ENCODE measurements at places on chromosomes 6 and 20.

DNA sequence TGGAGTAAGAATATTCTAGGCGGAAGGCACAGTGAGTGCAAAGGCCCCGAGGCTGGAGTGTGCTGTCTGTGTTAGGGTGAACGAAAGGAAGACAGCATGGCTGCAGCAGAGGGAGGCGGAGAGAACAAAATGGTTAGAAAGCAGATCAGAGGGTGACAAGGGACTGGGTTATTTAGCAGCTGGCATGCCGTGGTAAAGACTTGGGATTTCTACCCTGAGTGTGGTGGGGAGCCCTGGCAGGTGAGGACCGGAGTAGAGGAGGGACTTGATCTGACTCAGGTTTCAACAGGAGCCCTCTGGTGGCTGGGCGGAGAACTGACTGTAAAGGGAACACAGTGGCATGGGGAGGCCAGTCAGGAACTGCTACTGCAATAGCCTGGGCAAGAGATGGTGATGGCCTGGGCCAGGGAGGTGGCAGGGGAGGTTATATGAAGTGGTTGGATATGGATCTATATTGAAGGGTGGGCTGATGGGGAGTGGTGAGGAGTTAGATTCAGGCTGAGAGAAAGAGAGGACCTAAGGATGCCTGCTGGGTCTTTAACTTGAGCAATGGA is 38.0 kb downstream of the PIM1 start:
- DNase-seq: no peak

DNA sequence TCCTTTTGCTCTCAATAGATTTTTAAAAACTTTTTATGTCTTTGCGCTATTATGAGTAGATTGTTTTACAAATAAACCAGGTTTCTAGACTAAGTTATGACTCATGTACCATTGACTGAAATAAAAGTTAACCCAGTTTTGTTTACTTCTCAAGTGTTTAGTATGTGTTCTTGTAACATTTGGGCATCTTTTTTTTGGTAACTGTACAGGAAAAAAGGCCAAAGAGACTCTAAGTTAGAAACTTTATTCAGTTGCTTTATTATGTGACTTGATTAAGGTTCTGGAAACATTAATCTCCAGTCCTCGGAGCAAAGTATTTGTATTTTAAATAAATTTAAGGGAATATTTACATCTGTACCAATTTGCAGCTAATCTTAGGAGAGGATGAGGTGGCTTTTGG is 2.9 kb downstream of the NKAIN2 start:
- no peak for DNase-seq

DNA sequence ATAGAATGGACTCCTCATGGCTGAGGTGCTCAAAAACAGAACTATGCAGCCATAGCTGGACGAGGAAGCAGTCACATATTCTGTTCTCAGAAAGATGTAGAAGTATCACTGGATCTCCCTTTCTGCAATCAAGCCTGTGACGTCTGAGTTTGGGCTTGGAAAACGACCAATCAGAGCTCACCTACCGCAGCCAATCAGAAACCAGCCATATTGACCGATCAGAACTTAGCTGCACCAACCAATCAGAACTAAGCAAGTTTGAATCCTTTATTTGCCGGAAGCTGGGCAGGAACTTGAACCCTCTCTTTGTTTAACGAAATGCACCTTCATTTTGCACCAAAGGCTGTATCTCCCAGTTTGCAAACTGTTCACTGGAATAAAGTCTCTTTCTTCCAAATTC is 21.8 kb upstream of the RAB23 start:
- no peak for DNase-seq

DNA sequence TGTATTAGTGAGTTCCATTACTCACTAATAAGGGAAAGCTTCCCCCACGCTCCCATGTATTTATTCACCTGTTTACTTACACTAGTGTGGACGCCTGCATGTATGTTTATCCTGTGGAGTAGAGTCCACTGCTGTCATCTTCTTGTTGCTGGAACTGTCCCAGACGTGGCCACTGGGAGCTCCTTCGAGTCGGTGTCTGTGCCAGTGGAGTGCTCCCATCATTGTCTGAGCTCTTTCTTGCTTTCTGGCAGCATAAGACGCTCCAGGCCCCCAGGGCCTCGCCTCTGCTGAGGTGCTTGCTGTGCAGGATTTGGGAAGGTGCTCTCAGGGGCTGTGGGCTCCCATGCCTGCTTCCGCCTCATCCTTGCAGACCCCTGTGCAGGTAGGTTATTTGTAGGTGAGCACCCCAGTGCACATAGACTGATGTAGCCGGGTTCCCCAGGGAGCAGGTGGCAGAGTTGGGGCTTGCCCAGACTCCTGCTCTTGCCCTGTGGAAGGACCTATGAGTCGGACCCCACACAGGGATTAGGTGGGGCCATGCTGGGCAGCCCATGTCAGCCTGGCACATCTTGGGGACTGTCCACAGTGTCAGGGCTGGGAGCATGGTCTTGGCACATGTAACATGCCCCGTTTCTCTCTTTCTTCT is 16.6 kb downstream of the PHACTR3 start:
- DNase-seq: no peak

GRCh38 chr6:21905531-21905930 is 312.0 kb downstream of the SOX4 start:
- DNase-seq: no peak

GRCh38 chr6:99821164-99821563 is 172.9 kb downstream of the MCHR2 start:
- no peak for DNase-seq

GRCh38 chr6:32491700-32492099 is 38.4 kb downstream of the HLA-DRB5 start:
- DNase-seq: no peak

GRCh38 chr20:21608777-21609176 is 94.9 kb upstream of the NKX2-2 start:
- no peak for DNase-seq

DNA sequence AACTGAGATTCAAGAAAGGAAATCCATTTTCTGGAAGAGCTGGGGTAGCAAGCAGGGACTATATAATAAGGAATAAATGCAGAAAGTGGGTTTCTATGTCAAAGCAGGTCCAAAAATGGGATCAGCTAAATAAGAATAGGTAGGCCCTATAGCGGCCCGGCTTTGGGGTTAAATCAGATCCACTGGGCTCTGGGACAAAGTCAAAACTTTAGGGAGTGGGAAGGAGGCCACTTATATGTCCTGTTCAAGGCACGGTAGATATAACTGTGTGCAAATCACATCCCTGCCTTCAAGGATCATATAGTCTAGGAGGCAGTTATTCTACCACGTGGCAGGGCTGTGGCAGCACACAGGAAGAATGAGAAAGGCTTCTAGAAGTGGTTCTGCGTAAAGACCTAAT is 191.4 kb upstream of the CDYL start:
- DNase-seq: no peak

GRCh38 chr20:63049561-63050221 is 42.9 kb upstream of the BHLHE23 start:
- no peak for DNase-seq

GRCh38 chr6:25010902-25011625 is 75.3 kb upstream of the RIPOR2 start:
- DNase-seq: no peak

GRCh38 chr6:123712831-123713230 is 76.1 kb upstream of the TRDN start:
- DNase-seq: no peak

GRCh38 chr20:41152108-41152757 is 14.9 kb downstream of the PLCG1 start:
- no peak for DNase-seq

- no peak for DNase-seq
These were observed 107.6 kb upstream of the MAP3K4 start for GRCh38 chr6:160883999-160884398.

- DNase-seq: no peak
These were observed 12.7 kb upstream of the ARFGEF2 start for GRCh38 chr20:48908656-48909319.

DNA sequence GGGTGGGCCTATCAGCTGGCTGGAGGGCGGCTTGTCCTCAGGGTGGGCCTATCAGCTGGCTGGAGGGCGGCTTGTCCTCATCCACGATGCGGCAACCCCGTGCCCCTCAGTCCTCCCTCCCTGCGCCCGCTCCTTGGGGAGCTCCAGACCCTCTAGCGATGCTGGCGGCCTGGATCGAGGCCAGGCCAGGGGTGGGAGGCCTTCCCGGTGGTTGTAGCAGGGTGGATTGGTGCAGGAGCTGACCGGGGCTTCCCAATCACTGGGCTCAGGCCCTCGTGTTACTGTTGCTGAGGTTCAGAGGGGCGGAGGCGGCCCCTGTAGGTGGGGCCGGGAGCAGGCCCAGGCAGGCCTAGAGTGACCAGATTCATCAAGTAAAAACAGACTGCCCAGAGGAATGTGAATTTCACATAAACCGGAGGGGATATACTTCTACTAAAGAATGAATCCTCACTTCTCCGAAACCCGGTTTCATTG is 8.8 kb downstream of the SLC17A9 start:
- no peak for DNase-seq

- no peak for DNase-seq
These were observed 658.8 kb downstream of the PTPRT start for GRCh38 chr20:42530855-42531448.

Data from GM04503 (cell line).